ENCODE measurements at places on chromosomes 5 and 9.

DNA sequence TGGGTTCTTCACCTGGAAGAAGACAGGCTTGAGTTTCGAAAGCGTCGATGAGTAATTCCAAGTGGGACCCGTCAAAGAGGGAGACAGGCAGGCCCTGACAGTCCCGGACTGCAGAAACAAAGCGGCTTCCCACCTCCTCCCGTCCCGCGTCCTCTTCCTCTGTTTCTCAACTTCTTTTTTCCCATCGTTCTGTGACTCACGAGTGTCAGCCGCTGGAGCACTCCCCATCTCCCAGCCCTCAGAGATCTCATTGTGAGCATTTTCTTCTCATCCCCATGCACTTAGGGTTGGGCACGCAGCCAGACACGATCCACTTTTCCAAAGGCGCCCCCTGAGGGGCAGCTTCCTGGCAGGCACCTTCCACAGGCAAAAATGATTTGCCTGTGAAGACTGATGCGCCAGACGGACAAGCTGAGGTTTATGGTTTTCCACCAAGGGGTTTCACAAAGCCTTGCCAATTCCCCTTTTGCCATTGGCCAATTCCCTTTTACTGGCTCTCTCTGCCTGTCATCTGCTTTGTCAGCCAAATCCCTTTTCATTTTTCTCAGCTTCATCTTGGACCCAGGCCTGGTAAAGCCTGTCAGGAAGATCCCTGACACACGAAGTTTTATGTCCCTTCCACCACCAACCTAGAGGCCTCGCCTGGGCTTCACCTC, 86.5 kb upstream of the ANKRD55 start:
- no peak for DNase-seq

- no peak for DNase-seq
These were observed 4.1 kb downstream of the KIF4B start for GRCh38 chr5:155017610-155018009.

DNA sequence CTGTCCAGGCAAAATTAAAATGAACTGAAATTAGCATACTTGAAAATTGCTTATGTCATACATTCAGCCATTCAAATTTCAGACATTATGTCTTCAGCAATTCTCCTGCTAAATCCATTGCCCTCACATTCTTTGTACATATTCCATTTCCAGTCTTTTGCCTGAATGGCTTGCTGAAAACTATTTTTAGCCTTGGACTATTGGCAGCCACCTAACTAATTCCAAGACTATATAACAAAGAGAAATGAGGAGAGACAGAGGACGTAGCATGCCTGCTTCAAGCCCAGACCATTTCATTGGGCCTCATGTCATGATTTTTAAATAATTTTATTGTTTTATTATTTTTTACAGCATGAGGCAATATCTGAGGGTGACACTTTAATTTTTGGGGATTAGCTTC, 100.3 kb downstream of the MRPS30 start:
- no peak for DNase-seq

GRCh38 chr5:128002425-128002824, 81.1 kb upstream of the SLC12A2 start:
- no peak for DNase-seq

DNA sequence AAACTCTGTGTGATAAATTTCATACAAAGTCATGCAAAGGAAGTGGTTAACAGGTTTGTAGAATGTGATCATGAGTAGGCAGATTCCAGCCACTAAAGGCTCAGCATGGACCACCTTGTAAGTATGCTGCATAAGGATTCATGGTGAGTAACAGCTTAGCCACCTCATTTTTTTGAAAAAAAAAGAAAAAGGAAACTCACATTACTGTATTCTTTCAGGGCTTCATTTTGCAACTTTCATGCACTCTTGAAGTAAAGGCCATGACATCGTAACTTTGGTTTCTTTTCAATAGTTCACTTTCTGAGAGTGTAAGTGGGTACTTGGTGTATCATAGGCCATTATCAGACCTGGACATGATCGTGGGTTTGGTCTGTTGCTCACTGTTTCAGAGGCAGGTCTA, 175.1 kb downstream of the PCSK1 start:
- no peak for DNase-seq

DNA sequence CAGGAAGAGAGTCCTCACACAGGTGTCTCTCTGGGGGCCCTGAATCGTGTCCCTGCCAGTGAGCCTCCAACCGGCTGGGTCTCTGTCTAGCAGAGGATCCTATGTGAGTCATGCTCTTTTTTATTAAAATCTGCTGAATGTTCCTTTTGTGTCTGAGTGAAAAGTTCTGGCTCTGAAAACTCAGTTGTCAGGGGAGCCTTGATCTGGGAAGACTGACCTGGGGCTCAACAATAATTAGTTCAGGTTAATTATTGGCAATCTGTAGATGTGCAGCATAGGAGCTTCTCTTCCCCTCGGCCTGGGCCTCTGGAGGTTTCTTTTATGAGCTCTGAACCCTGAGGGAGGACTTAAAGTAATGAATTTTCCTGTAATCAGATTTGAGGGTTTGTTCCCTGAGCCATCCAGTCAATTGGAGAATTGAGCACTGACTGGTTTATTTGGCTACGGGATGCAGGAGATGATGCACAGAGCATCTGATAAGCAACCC, 45.2 kb downstream of the ALG2 start:
- no peak for DNase-seq

DNA sequence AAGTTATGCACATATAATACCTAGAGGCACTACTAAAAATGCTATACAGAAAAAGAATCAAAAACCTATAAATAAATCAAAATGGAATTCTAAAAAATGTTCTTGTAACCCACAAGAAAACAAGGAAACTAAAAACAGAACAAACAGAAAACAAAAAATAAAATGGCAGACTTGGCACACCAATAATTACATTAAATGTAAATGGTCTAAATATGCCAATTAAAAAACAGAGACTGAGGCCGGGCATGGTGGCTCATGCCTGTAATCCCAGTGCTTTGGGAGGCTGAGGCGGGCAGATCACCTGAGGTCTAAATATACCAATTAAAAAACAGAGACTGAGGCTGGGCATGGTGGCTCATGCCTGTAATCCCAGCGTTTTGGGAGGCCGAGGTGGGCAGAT, 142.2 kb downstream of the SLIT3 start:
- no peak for DNase-seq

GRCh38 chr5:63043792-63044191, 465.2 kb downstream of the LRRC70 start:
- DNase-seq: no peak

DNA sequence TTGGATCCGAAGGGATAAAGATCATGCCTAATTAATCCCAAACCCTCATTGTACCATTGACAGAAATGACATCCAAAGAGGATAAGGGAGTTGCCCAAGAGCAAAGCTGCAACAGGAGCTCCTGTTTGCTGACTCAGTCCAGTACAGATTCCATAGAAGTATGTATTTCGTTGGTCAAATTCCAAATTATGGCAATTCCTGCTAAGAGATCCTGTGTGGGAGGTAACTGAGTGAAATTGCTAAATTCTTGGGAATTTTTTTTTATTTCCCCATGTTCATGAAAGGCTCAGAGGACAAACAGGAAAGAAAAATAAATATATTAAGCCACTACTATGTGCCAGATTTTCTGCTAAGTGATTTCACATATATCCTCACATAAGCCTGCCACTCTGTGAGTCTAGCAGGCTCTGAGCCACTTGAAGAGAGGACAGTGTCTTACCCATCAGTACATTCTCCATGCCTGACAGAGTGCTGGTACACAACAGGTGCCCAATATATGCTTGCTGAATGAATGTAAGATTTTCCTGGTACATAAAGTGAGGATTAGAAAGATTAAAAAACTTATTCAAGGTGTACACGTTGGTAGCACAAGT, 132.7 kb downstream of the GLIS3 start:
- DNase-seq: no peak

DNA sequence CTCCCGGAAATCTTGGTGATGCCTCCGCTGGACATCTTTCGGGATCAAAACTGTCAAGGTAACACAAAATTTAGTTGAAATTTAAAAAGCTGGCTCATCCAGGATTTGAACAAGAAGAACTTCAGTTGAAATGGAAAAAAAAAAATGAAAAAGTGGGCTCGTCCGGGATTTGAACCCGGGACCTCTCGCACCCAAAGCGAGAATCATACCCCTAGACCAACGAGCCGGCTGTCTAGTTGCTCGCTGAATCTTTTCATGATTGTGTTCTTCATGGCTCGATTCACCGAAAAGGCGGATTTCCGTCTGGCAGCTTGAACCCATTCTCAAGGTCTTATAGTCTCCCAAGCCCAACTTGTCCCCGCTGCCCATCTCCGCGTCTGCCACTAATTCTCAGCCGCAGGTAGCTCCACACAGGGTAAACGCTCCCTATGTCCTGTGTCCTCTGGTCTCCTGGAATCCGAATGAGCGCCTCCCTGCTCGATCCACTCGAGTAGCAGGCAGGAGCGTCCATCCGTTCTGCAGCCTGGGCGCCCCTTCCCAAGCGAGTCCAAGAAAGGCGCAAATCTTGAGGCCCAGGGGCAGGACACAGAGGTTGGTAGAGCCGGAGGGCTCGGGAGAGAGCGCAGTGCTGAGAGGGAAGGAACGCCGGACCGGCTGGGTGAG, 16.2 kb downstream of the TRIM7 start:
- peak; percentile 66 for DNase-seq

DNA sequence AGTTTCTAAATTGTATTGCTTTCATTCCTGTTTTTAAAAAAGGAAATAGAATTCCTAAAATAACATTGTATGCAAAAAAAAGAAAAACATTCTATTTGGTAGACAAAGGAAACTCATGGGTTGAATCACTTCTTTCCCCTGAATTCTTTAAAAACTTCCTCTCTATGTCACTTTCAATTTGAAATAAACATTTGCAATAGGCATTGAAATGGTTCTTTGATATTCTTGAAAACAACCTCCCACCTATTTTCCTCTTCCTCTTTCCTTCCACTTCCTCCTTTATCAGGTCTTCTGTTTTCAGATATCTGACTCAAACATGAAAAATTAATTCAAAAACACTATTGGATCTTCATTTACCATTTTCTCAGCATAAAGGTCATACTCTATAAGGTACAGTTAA, 442.0 kb upstream of the MEF2C start:
- no peak for DNase-seq

DNA sequence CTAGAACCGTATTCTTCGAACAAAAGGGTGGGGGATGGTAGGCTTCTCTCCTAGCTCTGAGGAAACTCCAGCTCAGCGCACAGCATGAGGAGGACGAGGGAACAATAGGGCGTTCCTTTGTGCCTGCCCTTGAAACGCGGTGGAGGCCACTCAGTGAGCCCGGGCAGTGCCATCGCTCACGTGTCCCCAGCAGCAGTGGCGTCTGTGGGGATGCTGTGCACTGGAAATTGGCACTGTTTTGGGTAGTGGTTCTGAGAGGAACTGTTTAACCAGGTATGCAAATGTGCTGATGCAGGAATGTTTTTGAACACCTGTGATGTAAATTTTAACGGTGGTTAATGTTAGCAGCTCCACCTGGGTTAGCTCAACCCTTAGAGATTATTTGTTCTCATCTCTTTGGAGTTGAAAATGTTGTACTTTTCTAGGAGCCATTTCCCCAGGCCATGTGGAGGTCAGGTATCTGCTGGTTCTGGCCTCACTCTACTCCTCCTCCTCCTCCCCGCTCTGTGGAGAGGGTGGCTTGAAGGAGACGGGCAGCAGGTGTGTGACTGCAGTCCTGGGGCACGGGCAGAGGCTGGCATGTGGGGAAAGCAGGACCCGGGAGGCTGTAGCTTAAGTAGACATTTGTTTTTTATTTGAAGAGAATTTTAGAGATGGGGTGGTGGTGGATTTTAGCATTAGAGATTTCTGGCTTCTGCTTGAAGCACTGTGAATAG, 48.3 kb downstream of the EHMT1 start:
- no peak for DNase-seq

DNA sequence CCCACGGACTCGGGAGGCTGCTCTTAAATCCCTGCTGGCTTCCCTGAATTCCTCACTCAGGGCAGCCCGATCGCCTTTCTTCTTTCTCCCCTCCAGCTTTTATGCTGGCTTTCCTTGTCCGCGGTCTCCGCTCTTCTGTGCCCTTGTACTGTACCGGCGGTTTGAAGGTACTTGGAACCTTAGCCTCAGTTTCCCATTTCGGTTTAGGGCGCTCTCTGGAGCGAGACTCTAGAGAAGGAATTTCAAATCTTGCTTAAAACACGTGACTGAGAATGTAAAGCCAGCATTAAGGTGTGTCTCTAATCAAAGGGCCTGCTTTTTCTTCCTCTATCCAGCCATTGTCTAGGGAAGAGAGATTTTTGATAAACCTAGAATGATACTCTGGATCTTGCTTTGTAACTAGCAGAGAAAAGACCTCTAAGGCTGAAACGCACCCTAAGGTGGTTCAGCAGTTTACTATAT, 650 bp downstream of the GPR107 start:
- no peak for DNase-seq

GRCh38 chr9:5529683-5530221, 19.4 kb downstream of the PDCD1LG2 start:
- no peak for DNase-seq

- DNase-seq: no peak
These were observed 290.6 kb downstream of the FER start for GRCh38 chr5:109038209-109038840.

GRCh38 chr5:6333182-6333905, 45.0 kb downstream of the MED10 start:
- DNase-seq: no peak

- DNase-seq: no peak
These were observed 592.0 kb upstream of the WWC1 start for GRCh38 chr5:167699432-167699831.

DNA sequence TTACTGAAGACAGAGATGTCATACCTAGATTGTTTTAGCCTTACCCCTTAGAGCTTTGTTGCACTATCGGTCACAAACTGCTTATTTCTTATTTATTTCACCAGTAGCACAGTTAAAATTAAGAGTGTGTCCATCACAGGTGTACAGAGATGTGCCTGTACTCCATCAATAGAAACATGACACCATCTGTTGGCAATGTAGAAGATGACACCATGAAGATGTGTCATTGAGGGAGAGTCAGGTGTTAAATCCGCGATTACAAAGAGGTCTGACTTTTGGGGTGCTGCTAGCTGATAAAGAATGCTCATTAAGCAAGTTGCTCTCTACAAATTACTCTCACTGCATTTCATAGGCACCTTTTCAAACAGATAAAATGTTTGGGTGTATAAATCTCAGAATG, 164.4 kb downstream of the SMARCA2 start:
- DNase-seq: no peak

DNA sequence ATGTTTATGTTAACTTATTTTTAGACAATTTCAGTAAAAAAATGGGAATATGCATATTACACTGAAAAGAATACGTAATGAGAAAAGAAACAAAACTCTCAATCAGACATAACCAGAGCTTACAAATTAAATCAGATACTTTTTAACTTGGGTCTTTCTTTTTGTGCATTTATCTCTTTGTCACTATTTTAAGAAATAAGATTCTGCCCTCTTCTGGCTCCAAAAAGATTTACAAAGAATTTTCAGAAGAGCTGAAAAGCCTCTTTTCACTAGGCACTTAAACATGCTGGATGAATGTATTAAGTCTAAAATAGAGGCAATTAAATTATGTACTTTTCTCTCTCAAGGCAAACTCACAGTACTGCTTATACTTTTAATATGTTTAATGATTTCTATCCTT, 55.5 kb downstream of the CEP120 start:
- no peak for DNase-seq

- no peak for DNase-seq
These were observed 117.9 kb upstream of the CDH18 start for GRCh38 chr5:20105915-20106314.

- DNase-seq: no peak
These were observed 35.6 kb downstream of the PTCD2 start for GRCh38 chr5:72355706-72356299.

Data from stimulated activated CD4-positive, alpha-beta T cell treated with anti-CD3 and anti-CD28 coated beads, Interleukin-4, amount 100 ng/mL, for 48 hours (primary cell).